ENCODE measurements at places on chromosomes 7 and 10.

DNA sequence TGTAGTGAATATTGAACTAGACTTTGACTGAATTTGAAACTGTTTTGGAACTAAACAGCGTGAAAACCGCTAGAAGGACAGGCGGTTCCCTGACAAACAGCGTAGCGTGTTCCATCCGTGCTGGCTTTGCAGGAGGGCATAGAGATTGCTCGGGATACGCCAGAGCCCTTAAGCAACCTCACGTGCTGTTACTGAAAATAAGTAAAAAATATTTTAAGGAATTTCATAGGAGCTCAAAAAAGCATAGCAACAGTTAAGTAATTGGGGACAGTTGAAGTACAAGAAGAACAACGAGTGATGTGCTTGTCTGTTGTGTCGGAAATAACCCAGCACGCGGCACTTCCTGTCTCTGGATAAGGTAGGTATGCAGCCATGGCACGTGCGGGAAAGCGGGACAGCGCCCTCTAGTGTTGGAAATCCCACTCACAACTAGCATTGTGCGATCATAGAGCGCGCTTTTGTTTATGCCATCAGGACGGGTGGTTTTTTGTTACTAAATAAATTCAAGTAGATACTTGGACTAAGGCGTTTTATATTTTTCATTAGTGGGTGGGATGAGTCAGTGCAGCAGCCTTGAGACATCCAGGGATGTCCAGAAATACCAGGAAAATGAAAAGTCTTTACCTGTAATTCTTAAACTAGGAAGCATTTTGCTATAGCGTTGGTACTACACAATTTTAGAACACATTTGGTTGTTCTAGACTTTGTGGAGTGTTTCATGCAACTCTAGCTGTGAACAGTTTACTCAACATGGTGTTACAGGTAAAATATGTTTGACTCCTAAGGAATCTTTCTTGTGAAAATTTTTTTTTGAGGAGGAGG, 50.4 kb downstream of the DNAJB6 start:
- DNase-seq = peak; percentile 86

- DNase-seq = no peak
Measured at GRCh38 chr10:3902809-3903410, 117.9 kb upstream of the KLF6 start.

- DNase-seq = no peak
Measured at GRCh38 chr7:4020086-4020485, 662.0 kb upstream of the FOXK1 start.

GRCh38 chr10:80265740-80266512, 23.5 kb downstream of the MAT1A start:
- DNase-seq = no peak

- peak; percentile 54 for DNase-seq
Measured at GRCh38 chr10:102645388-102645740, 1.1 kb downstream of the TRIM8 start.

GRCh38 chr7:69898189-69898588, 299.9 kb downstream of the AUTS2 start:
- no peak for DNase-seq

DNA sequence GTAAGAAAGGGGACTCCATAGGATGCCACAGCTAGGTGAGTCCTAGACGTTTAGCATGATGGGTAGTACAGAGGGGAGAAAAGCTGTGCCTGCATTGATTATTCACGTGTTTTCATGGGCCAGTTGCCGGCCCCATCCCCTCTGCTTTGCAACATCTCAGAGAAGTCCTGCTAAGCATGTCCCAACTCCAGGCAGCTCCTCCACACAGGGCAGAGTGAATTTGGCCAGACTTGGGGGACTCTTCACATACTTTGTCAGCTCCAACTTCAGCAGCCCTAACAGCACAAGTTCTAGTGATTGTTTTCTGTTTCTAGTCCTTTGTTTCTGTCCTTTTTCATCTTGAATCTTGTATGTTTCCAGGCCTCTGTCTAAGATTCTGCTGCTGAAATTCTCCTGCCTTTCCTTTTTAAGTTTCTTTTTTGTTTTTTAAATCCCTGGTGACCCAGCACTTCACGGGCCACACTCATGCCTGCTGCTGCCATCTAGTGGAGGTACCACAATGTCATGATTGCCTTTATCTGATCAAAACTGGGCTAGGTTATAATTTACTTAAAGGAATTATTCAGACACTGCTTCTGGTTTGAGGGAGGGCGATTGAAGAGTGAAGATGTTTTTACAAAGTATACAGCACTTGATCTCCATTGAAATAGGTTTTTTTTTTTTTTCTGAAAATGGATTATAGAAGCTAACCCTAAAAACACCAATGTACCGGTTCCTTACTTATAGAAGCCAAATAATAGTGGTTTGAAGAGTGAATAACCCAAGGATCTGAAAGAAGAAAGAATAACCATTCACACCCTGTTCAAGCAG, 276.9 kb downstream of the CSTF2T start:
- no peak for DNase-seq

GRCh38 chr10:124668517-124669051, 75.6 kb downstream of the FAM53B start:
- no peak for DNase-seq

DNA sequence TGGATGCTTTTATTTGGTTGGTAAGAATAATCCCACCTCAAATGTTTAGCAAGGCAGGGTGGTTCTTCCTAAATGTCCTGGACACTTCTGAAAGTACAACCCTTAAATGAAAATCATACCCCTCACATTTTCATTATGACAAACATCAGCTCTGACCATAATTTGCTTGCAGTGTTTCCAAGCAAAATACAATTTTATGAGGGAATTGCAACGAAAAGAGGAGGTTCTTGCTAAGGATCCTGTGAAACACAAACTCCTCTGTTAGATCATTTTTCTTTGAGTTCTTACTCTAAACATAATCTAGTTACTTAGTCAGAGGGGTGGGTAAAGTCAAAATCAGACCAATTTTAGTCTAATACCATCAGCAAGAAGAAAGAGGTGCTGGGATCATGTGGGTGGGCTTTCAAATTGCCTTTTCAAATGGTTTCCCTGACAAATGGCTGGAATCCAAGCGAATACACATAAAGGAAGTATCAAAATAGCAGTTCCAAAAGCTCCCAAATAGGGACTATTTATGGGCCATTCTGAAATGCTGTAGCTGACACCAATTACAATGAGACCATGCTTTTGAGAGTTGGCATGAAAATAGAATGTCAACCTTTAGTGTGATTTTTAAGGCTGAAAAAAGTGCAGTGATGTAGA, 164.9 kb upstream of the INHBA start:
- DNase-seq = no peak

DNA sequence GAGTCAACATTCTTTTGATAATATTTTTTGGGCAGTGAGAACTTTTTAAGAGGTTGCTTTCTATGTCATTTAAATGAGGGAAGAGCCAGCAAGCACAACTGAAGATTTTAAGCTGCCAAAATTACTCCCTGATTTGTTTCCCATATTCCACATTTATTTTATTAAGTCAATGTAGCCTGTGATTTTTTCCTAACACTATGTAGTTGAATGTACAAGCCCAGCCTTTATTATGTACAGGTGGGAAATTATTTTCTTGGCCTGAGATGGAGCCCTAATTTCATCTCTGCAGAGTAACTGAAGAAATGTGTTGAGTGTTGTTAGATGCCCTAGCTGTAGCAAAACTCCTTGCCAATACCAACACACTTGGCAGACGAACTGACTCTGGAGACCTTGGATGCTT, 83.1 kb upstream of the MINDY3 start:
- no peak for DNase-seq

DNA sequence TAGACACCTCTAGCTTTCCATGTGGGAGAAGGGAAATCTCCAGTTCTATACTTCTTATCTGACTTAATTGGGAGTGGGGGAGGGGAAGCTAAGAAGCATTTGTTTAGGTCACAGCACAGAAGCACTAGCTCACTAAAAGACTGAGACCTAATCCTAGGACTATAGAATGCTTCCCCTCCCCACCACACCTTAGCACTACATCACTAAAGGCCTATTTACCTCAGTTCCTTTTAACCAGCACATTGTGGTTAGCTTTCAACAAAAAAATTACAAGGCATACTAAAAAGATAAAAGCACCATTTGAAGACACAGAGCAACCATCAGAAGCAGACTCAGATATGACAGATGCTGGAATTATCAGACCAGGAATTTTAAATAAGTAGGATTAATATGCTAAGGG, 53.8 kb upstream of the ADRA2A start:
- DNase-seq = no peak

GRCh38 chr10:86636311-86636710, 18.0 kb upstream of the OPN4 start:
- DNase-seq = no peak

DNA sequence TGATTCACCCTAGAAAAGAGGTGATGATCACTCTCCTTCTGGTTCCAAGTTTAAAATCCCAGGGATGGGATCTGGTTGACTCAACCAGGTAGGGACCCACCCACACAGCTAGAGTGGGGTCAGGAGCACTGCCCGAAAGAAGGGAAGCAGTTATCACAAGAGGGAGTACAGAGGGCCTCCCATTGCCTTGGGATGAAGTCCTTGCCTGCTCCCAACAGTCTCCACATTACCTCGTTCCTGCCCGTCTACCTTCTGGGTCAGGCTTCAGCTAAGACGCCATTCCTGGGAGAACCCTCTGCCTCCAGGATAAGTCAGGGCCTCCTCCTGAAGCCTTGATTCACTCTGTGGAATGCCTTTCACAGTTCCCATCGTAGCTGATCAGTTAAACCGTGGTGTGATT, 23.8 kb downstream of the ZMIZ2 start:
- no peak for DNase-seq

DNA sequence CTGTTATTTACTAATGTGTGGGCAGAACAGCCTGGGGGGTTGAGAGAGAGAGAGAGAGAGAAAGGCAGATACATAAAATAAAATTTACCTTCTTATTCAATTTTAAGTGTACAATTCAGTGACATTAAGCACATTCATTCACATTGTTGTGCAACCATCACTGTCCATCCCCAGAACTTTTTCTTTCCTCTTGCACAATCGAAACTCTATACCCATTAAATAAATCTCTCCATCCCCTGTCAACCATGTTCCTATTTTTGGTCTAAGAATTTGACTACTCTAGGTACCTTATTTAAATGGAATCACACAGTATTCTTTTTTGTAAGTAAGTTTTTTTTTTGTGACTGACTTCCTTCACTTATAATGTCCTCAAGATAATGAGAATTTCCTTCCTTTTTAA, 181.6 kb downstream of the SND1 start:
- no peak for DNase-seq

DNA sequence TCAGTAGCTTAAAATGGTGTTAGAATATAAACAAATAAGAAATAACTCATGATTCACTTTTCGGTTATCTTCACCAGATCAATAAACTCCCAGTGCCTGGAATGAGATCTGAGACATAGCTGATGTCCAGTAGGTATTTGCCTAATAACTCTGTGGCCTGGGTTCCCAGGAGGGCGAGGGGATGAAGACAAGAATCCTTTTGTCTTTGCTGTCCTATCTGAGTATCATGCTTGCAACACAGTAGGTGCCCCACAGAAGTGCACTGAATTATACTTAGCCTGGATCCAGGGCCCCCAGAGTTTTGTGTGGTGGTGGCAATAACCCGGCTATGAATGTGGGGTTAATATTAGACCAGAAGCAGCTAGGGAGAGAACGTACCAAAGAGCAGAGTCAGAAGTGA, 350.1 kb upstream of the AOAH start:
- DNase-seq = no peak

DNA sequence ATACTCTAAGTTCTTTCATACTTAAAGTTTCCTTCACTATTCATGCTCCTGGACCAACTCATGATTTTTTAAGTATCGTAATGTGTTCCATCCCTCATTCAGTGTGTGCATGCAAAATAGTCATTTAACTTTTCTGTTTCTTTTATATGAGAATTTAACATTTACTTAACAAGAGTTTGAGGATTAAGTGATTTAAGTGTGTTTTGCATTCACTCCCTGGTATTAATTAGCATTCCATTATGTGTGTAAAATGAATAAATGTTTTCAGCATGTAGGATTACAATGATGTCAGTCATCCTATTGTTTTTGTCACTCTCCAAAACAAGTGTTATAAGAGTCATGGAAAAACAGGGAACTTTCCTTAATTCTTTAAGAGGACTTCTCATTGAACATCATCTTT, 457.7 kb downstream of the IPMK start:
- no peak for DNase-seq

DNA sequence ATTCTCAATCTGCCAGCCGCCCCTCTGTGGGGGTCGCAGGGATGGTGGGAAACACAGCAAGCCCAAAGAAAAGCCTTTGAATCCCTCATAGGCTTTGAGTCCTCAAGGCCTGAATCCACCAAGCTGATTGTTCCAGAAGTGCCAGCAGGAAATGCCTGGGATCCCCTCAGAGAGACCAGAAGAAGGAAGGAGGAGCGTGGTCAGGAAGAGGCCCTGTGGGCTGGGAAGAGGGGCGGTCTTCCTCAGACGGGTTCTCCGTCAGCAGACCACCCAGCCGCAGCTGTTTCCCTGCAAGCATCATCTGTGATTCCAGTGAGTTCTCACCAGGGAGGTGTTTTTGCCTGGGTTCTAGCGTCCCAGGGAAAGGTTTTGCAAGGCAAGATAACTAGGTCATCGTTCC, 190.0 kb upstream of the KLF6 start:
- DNase-seq = no peak

GRCh38 chr10:123766012-123766411, 99.9 kb downstream of the GPR26 start:
- no peak for DNase-seq

- no peak for DNase-seq
Measured at GRCh38 chr10:123909866-123910265, 18.3 kb upstream of the CPXM2 start.

GRCh38 chr7:73876361-73876760, 15.4 kb downstream of the TMEM270 start:
- no peak for DNase-seq

DNA sequence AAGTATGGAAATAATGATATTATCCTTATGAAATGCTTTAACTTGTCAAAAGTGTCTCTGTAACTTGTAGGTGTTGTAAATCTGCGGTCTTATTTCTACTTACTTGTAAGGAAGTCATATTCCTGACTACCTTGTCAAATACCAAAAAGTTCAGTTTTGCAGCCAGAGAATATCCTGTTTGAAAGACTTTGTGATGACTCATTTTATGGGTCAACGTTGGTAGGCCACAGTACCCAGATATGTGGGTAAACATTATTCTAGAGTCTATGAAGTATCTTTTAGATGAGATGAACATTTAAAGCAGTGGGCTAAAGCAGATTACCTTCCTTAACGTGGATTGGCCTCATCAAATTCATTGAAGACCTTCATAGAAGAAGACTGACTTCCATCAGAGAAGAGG, 195.3 kb downstream of the PPP1R9A start:
- DNase-seq = no peak

- no peak for DNase-seq
Measured at GRCh38 chr7:1348096-1348822, 111.0 kb downstream of the MICALL2 start.

All from omental fat pad (tissue), 4 donors.